ENCODE measurements at places on chromosomes 6 and 20.
A peak's percentile ranks its signal among the peaks of the same experiment; 100 is the strongest.

GRCh38 chr6:89122625-89123024 is 4.8 kb upstream of the SRSF12 start:
- no peak for DNase-seq

GRCh38 chr6:27867945-27868300 is 44.3 kb downstream of the OR2B2 start:
- DNase-seq: no peak

- DNase-seq: no peak
Measured at GRCh38 chr6:145044641-145045246, 690.6 kb downstream of the EPM2A start.

DNA sequence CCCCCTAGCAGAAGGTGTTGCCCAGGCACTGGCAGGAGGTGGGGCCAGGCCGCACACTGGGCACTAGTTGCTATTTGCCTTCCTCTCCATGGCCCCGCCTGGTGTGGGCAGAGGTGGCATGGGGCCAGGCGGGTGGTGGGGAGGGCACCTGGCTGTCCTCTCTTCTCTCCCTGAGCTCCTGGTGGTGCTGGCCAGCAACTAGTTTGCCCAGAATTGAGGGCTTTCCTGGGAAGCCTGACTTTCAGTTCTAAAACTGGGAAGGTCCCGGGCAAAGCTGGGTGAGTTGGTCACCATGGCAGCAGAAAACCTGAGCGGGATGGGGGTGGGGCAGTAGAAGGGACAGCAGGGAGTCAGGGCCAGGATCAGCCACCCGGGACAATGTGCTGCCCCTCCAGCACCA is 48.2 kb downstream of the RBM38 start:
- DNase-seq: no peak

GRCh38 chr6:145003145-145003544 is 718.0 kb downstream of the UTRN start:
- no peak for DNase-seq

GRCh38 chr20:56773749-56774148 is 144.6 kb downstream of the TFAP2C start:
- DNase-seq: no peak

DNA sequence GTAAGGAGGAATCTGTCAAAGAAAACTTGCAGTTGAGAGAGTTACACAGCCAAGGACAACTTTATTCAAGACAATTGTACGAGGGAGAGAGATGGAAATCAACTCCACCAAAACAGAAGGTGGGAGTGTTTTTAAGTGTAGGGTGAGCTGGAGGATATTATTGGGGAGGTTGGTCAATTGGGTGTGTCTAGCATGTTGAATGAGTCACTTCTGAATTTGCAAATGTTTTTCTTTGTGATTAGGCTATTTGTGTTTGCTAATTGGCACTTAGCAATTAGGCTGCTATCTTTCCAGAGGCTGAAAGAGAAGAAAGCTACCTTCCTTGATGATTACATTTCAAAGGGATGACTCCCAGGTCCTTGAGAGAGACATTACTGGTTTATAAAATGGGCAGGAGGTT is 441.1 kb downstream of the MEI4 start:
- DNase-seq: no peak

GRCh38 chr6:114288701-114289495 is 53.9 kb downstream of the HS3ST5 start:
- DNase-seq: no peak

DNA sequence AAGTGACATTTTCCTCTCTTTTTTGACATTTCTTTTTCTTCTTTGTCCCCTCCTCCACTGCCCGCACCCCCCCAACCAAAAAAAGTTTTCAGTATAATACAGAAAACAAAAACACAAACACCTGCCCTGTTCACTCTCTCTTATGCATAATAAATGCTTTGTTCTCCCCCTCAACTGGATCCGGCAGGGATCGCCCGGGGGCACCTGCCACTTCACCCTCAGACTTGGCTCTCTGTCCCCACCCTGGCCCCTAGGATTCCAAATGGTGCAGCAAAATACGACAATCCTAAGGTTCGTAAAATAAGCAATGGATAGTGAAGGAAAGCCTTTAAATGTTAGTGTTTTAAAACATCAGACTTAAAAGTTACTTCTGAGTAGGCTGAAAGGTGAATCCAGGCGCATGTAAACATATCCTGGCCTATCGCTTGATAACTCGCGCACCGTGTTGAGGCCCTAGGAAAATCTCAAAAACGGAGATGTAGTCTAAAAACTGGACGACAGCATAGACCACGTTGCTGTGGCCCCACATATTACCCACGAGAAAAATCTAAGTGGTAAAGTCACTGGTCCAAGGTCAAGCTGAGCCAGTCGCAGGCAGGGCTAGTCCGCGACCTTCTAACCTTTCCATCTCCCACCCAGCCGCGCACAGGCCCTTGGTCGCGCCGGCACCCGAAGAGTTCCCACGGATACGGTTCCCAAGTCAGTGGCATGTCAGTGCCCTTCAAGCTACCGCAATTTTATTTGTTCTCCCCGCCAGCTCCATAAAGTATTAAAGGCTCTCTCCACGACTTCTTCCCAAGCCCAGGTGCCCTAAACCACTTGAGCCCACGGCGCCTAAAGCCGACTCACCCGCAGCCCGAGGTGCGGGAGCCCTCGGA is 130.8 kb downstream of the OGFRL1 start:
- DNase-seq: no peak

GRCh38 chr6:112842330-112842685 is 495.2 kb downstream of the RFPL4B start:
- no peak for DNase-seq

DNA sequence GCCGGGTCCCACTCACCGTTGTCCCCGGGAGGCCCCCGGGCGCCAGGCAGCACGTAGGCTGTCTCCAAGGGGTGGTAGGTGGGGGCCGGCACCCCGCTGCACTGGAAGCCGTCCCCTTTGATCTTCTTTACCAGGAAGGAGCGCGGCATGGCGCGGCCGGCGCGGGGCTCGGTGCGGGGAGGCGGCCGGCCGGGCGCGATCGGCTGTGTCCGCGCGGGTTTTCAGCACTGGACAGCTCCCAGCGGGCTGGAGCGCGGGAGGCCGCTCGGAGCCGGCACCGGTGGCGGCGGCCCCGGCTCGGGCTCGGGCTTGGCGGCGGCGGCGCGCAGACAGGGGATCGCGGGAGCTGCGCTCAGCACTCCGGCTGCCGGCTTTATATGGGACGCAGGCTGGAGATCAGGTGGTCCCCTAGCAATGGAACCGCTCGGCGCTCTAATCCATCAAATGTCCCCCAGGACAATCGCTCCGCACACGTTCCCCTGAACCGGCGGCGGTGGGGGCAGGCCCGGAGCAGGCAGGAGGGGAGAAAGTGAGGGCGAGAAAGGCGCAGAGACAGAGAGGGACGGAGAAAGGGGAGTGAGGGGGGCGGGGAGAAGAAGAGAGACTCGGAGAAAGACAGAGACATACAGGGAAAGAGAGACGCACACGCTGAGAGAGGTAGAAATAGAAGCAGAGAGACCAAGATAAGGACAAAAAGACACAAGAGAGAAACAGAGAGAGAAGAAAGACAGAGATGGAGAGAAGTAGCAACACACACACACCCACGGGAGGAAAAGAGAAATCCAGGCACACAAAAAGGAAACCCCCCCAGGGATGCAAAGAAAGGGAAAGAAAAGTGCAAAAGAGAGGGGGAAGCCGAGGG is at the start of gene SCRT2:
Gene SCRT2 (minus strand): TSS at position 350 of the 862 bp plus-strand sequence. CDS start 201 bp downstream, at position 149.
- peak; percentile 25 for DNase-seq

DNA sequence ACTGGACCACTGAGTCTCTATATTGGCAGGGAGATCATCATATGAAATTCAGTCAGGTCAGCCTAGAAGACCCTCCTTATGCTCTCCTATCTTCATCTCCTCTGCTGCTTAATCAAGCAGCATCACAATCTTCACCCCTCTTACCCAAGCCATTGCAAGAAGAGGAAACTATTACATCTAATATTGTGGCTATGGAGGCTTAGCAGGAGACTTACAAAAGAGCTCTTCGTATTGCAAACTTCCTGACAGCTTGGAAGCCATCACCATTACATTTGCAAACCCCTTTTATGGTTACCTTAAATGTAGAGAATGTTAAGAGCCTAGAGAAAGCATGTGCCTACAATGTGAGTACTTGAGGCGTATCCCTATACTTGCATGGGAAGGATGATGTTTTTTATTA is 87.2 kb upstream of the STXBP5 start:
- DNase-seq: no peak

GRCh38 chr20:35600993-35601973 is 14.3 kb upstream of the SPAG4 start:
- DNase-seq: peak; percentile 64
